ENCODE measurements at places on chromosomes 7 and 10.

GRCh38 chr10:42594246-42594650, 44.1 kb downstream of the ZNF33B start:
- DNase-seq: no peak

- peak; percentile 34 for DNase-seq
Observed at GRCh38 chr7:16084370-16084769, 337.0 kb downstream of the CRPPA start.

- DNase-seq: no peak
Observed at GRCh38 chr7:22582863-22583622, 83.1 kb upstream of the STEAP1B start.

GRCh38 chr10:17802976-17803375, 6.2 kb upstream of the MRC1 start:
- no peak for DNase-seq

GRCh38 chr10:127989481-127990012, 82.6 kb downstream of the PTPRE start:
- no peak for DNase-seq

- no peak for DNase-seq
Observed at GRCh38 chr10:99374526-99374925, 45.4 kb downstream of the CNNM1 start.

- DNase-seq: no peak
Observed at GRCh38 chr7:139895141-139895829, 66.2 kb downstream of the TBXAS1 start.

GRCh38 chr7:17347401-17347800, 48.9 kb downstream of the AHR start:
- DNase-seq: no peak

- peak; percentile 58 for DNase-seq
Observed at GRCh38 chr10:14665304-14665703, 109.4 kb downstream of the FAM107B start.

DNA sequence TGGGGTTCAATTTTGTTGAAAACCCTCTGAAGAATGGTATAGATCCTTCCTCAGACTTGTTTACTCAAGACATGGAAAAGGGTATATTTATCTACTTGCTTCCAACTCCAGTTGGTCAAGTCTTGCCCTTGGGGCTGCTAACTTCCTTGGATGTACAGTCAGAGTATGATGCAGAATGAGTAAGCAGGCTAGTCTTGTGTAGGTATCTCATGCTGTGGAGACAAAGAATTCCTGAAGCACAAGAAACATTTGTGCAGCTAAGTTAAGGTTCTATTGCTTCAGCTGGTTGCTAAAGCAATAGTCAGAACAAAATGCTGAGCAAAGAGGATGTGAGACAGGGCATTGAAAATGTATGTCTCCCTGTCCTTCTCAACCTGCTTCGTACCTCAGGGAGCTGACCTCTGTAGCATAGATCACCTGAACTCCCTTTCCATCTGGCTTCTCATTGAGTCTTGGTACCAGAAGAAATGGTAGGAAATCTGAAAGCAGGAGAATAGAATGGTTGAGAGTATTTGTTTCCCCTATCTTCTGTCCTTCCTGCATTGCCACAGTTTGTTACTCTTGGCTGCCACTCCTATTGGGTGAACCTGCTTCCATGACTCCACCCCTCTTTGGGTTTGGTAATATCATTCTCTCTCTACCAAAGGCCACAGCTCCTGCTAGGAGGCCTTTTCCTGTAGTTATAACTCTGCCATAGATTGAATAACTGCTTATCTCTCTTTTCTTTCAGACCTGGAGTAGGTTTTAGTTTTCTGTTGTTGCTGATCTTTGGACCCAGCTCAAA, 346.0 kb downstream of the PHF14 start:
- DNase-seq: no peak

- DNase-seq: peak; percentile 9
Observed at GRCh38 chr10:75651417-75651816, 220.0 kb downstream of the LRMDA start.

DNA sequence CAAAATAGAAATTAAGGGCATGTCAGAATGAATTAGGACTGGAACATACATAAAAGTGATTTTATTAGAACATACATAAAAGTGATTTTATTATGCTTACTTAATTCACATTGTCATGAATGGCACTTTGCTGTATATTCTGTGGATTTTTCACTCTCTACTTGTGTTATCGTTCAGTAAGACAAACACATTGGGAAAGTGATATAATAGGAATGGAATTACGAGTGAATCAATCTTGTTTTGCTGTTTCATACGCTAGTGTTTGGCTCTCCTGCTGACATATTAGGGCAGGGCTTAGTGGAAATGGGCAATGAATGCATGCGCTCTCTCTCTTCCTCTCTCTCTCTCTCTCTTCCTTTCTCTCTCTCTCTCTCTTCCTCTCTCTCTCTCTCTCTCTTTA, 561.1 kb downstream of the ACTR3B start:
- DNase-seq: no peak

- no peak for DNase-seq
Observed at GRCh38 chr7:53607961-53608360, 572.5 kb downstream of the POM121L12 start.

GRCh38 chr7:22632674-22633073, 94.3 kb upstream of the IL6 start:
- DNase-seq: no peak

- DNase-seq: peak; percentile 37
Observed at GRCh38 chr10:45001381-45002148, 842 bp downstream of the ZNF22 start.

DNA sequence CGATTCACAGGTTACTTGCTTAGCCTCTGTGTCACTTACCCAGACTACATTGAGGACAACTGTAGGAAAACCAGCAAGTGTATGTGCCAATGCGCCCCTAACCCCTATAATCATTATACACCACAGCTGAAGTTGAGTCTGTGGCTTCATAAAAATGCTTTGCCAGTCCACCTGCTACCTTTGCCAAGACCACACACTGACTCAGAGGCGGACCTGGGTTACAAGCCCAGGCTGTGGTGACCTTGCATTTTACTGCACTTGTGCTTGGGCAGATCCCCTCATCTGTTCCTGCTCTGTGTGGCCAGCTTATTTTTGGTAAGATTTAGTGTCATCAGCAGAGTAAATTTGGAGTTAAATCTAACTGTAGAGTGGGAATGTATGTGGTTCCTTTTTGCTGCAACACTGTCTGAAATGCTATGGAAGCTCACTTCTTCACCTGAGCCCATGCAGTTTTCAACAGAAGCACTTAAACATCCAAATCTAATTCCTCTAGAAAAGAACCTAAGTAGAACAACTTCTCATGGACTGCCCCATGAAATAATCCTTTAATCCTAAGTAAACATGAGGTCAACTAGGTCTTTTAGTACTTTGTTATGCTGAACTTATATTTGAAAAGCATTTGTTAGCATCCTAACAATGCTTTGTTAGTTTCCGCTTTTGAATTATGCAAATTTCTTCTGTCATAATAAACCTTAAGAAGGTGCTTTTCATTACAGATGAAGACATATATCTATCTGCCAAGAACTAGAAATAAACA, 96.2 kb upstream of the AMPH start:
- no peak for DNase-seq

GRCh38 chr10:6388261-6388893, 185.6 kb downstream of the PFKFB3 start:
- no peak for DNase-seq

GRCh38 chr7:18566829-18567228, 71.3 kb downstream of the HDAC9 start:
- no peak for DNase-seq

DNA sequence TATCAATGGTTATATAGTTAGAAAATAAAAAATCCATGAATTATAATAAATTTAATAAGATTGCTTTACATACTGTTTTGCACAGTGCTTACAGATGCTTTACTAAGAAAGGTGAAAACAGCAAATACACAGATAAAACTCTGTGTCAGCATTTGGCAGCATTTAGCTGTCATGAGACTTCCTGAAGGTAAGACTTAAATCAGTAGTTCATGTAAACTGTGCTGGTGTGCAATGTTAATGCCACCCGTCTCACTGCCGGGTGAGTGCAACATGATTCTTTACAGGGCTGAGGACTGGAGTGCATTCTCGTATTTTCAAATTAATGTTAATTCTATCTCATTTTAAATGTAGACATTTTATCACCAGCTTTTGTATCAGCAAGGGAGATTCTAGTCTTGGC, 326.2 kb upstream of the POT1 start:
- no peak for DNase-seq
